Cerebellar cortex (tissue), 1 donor: ENCODE measurements at places on chromosomes 16 and 17.

DNA sequence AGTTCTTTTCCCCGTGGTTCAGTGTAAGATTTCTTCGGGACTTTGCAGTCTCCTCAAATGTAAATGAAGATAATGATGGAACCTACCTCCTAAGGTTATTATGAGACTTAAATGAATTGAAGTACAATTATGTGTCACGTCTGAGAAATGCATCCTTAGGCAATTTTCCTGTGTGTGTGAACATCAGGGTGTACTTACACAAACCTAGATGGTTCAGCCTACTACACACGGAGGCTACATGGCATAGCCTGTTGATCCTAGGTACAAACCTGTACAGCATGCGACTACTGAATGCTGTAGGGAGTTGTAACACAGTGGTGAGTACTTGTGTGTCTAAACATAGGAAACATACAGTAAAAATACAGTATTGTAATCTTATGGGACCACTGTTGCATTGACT, 1.1 kb upstream of the FAM20A start:
- DNase-seq: no peak

DNA sequence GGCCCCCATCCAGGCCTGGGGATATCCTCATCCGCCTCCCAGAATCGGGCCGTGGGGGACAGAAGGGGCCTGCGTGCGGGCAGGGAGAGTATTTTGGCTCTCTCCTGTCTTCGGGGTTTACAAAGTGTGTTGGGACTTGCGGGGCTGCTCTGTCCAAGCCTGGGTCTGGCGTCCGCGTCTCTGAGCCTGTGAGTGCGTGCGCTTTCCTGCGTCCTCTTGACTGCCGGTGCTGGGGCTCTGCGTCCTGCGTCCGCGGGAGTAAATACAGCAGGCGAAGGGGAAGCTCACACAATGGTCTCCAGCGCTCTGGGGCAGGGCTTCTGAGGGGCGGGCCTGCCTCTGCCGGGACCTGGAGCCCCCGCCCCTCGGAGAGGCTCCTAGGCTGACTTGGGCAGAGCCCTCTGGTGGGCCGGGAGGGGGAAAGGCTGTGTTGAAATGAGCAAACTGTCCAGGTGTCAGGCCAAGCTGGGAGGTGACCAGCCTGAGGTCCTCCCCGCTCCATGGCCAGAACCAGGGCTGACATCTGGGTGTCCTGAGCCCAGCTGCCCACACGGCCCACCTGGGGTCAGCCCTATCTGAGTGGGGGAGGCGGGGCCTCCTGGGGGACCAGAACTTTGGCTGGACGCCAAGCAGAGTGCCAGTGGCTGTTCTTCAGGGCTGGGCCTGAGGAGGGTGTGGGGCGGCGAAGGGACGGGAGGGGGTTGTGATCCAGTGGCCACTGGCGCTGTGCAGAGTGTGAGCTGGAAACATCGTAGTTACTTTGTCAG, 233.6 kb downstream of the SEC14L1 start:
- peak; percentile 84 for DNase-seq

DNA sequence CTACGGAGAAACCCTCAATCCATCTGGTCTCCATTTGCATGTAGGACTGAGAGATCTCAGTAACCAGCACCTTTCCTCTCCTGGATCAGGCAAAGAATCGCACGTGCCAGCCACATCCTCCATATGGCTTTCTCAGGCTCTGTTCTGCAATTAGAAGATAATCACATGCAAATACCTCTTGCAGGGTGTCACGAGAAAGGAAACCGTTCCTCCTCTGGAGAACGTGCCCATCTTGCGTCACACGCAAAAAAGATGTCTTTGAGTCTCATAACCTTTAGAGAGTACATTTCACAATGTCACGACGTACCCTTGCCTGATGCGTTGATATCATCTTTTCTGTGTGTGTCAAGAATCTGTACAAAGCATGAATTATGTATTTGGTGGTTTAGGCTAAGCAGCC, 36.2 kb upstream of the DNAH17 start:
- no peak for DNase-seq

- no peak for DNase-seq
Observed at GRCh38 chr16:67961551-67961957, 6.9 kb downstream of the SLC12A4 start.

DNA sequence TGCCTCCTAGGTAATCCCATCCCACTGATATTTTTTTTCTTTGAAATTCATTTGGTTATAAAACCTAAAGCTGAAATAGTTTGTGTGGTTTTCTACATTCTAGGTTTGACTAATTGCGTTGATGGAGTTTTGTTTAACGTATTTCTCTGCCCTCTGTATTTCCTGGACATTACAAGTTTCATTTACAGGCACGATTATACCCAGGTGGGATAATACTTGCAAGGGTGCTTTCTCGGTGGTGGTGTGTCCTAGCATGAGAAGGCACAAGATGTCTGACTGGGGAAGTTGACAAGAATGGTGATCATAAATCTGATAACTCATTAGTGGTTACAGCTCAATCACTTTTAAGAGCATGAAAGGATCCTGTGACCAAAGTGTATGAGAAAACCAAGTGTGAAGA, 45.0 kb downstream of the DYNLRB2 start:
- DNase-seq: no peak

GRCh38 chr17:79562192-79562930, 48.5 kb downstream of the RBFOX3 start:
- no peak for DNase-seq

DNA sequence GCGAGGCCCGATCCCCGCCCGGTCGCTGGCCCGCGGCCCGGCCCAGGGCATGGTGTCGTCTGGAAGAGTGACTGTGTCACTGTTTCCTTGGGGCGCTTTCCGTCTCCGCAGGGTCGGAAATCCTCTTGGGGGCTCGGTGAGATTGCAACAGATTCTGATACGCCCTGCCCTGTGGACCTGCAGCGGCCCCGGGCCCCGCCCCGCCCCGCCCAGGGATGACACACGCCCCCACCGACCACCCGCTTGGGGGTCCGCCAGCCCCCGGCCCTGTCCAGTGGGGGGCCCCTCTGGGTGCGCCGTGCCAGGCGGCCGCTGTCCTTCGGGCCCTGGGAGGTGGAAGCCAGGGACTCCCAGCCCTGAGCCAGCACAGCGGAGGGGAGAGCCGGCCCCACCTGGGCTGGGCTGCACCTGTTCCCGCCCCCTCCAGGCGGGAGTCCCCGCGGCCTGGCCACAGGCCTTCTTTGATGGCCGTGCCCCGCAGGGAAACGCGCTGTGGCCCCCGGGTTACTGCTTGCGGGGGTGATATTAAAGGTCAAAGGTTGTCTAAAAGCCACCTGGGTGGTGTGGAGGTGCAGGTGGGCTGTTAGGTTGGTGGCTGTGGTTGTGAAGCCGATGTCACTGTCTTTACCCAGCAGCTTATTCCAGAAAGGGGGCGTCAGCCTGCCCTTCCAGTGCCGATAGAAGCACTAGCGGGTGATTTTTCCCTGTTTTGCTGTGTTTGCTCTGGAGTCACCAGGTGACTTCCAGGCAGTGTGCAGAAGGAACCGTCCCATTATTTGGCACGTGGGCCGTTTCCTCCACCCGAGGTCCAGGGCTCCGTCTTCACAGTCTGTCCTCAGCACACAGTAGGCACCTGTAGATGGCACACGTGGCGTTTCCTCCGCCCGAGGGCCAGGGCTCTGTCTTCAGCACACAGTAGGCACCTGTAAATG, 752 bp downstream of the TBC1D24 start:
- no peak for DNase-seq

DNA sequence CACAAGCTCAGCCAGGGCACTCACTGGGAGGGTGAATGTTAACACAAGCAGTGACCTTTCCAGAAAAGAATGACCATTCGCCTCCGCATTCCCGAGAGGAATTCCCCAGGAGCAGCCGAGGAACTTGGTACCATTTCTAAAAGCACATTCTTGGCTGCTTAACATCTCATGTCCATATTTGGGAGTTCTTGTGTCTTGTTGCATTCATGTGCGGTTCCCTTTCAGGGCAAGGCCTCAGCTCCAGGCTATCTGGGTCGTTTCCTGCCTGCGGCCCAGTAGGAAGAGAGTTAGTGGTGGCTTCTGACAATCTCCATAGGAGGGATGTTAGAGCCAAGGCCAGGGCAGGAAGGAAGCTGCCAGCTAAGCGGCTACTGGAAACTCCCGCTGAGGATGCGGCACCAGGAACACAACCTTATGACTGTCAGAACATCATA, 27.8 kb upstream of the MEAK7 start:
- peak; percentile 74 for DNase-seq

DNA sequence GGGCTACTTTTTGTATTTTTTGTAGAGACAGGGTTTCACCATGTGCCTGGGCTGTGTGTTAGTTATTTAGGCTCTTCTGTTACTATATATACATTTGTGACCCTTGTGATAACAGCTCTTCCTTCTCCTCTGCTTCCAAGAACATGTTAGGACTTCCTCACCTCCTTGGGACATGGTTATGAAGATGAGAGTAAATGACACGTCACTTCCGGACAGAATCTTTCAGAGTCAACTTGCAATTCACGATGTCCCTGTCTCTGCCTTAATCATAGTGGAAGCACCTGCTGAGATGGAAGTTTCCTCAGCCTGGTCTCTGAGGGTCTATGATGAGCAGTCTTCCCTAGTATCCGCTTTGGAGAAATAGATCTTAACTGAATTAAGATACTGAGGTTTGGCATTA, 42.9 kb downstream of the CCDC42 start:
- DNase-seq: no peak

GRCh38 chr16:86953631-86954391, 363.4 kb downstream of the C16orf95 start:
- DNase-seq: no peak

DNA sequence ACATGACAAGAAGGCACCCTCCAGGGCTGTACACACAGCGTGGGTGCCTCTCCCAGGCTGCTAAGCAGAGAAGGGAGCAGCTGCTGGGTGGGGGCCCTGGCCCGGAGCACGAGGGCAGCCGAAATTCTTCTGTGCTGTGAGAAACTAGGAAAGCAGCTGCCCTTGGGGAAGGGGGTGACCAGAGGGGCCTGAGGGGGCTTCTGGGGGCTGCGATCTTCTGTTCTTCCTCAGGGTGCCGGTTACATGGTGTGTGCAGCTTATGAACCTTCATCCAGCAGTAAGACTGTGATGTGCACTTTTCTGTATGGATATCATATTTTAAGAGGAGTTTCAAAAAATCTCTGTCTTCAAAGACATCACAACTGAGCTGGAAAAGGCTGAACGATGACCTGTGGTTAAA, 43.2 kb upstream of the METRNL start:
- no peak for DNase-seq

- peak; percentile 90 for DNase-seq
Observed at GRCh38 chr17:37107406-37108083, 158.8 kb downstream of the AATF start.

GRCh38 chr16:84600343-84601229, 17.3 kb downstream of the COTL1 start:
- no peak for DNase-seq

DNA sequence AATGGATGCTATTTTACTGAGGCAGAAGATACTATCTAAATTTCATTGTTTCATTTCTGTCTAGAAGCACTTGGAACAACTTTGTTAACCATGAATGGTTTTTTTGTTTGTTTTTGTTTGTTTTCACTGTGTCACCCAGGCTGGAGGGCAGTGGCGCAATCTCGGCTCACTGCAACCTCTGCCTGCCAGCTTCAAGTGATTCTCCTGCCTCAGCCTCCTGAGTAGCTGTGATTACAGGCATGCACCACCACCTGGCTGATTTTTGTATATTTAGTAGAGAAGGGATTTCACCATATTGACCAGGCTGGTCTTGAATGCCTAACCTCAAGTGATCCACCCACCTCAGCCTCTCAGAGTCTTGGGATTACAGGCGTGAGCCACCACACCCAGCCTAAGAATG, 40.5 kb downstream of the ABHD15 start:
- DNase-seq: no peak

DNA sequence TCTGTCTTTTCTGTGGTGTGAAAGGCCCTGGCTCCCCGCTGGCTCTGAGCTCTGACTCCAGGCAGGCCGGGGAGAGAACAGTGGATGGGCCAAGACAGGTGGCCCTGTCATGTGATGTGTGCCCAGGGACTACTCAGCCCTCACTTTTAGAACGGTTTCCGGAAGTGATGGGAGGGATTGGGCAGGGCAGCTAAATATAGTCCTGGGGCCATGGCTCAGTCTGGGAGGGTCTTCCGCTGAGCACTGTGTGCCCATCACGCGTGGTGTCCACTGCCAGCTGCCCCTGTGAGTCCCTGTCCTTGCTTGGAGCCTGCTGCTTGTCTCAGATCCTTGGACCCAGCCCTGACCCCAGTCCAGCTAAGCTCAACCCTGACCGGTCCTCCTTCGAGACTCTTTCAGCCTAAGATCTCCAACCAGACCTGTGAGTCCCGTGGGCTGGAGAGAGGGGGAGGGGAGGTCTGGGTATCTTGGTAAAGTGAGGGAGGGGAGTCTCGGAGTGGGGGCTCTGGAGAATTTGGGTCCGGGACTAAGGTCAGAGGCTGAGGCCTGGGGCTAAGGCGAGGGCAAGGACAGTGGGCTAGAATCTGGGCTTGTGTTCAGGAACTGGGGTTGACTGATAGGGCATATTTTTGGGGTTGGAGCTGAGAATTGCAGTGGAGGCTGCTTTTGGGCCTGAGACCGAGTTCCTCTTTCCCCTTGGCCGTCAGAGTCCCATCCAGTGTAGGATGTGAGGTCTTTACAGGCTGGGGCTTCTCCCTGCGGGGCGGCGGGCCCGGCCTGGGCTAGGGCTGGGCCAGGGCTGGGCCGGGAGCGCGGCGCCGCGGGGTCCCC, at the start of gene TRIM72:
TSS of gene TRIM72 (plus strand) at position 243 of the 831 bp plus-strand sequence. CDS start 620 bp downstream, outside the sequence.
- peak; percentile 44 for DNase-seq

GRCh38 chr17:45353043-45353442, 36.2 kb upstream of the MAP3K14 start:
- DNase-seq: no peak

DNA sequence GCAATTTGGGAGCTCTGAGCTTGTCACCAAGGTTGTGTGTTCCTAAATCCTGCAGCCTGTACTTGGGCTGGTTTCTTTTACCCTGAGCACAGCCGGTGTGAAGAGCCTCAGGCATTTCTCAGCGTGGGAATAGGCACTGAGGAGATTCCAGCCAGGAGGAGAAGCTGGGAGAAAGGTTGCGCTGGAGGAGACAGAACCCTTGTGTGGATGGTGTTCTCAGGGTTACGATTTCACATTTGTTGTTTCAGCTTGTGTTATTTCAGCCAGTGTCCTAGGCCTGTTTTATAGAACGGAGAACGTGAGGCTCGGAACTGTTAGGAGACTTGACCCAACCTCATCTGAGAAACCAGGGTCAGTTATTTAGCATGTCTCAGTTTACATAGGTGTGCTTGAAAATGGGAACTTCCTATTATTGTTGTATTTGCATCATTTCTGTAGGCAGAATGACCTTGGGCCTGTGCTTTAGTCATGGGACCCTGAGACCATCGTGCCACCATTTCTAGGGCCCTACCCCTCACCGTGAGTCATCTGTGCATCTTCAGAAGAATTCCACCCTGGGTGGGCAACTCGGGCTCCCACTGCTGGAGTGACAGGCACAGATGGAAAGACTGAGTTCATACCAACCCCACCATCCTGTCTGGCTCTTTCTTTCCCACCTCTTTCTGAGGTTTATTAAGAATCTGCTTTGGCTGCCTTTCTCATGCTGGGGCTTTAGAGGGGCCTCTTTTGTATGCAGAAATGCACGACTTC, 134.9 kb downstream of the MSI2 start:
- DNase-seq: no peak

- DNase-seq: no peak
Observed at GRCh38 chr17:28041844-28042656, 427 bp upstream of the NLK start.
